ENCODE measurements at places on chromosomes 12 and 14.

DNA sequence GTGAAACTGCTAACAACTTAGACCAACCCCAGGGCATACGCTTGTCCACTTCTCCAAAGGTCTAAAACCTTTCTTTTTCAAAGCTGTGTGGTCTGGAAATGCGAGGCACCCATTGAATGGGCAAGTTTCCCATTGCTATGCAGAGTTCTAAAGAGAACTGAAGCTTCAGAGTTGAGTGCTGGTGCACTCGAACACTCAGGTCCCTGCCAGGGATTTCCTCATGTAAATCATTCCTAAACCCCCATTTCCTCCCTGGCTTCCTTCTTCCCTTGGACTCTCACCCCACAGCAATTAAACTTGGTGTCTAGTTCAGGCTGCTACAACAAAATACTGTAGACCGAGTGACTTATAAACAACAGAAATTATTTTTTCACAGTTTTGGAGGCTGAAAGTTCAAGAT lies 2.2 kb upstream of the PXN start:
- no peak for DNase-seq

DNA sequence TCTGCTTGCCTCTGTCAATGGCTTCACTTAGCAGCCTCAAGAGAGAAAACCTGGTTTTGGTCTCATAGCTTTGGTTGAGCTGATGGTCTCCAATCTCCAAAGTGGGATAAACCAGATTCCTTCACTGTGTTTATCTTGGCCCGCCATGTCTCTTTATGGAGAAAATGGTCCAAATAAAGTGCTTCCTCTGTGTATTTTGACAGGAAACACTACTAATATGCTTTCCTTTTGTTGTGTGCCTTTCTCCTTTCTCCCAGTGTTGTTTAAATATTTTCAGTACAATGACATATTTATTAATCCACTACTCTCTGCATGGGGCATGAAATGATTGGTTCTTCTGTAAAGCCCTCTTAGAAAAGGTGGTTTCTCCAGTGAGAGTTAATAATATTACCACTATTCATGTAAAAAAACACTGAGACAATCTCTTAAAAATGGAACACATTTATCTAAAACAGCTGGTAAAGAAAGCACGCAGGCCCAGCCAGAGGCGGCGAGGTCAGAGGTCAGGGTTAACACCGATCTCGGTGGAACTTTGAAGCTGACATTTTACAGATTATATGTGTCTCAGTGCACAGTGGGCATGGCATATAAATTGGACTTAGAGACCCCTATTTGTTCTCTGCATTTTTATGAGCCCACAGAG lies 24.2 kb downstream of the TMEM30B start:
- no peak for DNase-seq

- peak; percentile 91 for DNase-seq
Observed at GRCh38 chr14:103594265-103594664, 31.5 kb downstream of the COA8 start.

DNA sequence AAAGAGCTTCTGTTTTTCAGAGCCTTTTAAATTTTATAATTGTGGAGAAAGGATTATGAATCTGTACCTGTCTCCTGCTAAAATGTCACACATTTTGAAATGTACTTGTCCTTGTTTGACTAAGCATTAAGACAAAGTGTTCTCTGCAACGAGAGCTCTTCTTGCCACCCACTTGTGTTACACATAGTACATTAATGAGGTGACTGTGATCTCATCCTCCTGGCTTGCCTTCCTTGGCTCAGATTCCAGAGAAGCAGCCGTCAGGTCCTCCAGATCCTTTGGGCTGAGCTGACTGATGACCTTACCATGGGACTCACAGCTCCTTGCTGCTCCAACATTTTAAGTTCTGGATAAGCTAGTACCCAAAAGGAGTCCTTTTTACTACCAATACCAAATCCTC lies 81.4 kb downstream of the BBS10 start:
- peak; percentile 58 for DNase-seq
